CD4-positive, alpha-beta memory T cell (primary cell): ENCODE measurements at places on chromosomes 2 and 18.

DNA sequence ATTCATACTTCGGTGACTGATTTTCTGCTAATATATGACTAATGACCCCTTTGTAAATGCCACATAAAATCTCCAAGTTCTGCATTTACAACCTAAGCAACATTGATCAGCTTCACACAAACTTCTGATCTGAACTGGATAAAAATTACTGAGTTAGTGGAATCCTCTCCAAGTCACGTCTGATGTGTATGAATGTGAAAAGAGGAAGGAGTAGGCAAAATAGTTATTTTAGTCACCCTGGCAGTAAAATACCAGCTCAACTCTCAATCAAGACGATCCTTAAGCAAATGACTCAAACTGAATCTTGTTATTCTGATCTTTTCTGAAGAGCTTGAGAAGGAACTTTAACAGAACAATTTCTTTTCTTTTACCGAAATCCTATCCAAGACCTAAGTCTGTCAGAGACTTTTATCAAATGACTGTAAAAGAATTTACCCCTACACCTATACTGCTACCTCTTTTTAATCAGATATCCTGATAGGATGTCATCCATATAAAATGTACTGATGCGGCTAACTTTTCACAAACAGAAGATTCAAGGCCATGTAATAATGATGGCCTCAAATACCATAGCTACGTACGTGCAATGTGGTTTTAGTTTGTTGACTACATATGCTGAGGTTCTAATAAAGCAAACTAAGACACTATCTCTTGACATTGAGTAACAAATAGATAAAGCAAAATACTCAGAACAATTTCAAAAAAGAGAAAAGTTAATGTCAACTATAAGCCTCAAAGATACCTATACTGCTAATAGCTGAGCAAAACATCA, 23.7 kb downstream of the CUL3 start:
- DNase-seq, result no peak

- DNase-seq, result no peak
Observed at GRCh38 chr18:4093676-4094075, 361.4 kb downstream of the DLGAP1 start.

DNA sequence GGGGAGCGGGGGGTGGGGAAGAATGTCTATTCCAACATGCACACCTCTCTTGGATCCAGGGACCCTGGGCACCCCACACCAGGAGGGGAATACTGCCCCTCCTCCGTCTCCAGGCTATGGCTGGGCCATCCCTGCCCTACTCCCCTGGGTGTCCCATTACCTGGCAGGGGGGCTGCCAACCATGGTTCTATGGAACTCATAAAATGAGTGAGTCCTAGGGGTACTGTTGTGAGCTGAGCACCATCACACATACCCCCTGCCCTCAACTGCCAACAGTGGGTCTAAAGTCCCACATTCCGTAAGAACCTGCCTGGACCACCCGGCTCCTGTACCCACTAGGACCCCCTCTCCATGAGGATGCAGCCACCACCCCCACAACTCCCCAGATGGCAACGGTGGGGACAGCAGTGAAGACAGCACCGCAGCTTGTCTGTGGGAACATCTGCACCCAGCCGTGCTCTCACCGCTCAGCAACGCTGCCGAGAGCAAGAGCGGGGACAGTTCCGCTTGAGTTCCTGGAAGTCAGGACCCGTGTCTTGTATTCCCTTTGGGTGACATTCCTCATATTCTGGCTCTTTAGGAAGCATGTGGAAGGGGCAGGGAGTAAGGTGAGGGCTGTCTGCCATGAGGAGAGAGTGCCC, 41.5 kb downstream of the BIN1 start:
- no peak for DNase-seq

GRCh38 chr2:113918229-113918628, 28.3 kb downstream of the ACTR3 start:
- no peak for DNase-seq

DNA sequence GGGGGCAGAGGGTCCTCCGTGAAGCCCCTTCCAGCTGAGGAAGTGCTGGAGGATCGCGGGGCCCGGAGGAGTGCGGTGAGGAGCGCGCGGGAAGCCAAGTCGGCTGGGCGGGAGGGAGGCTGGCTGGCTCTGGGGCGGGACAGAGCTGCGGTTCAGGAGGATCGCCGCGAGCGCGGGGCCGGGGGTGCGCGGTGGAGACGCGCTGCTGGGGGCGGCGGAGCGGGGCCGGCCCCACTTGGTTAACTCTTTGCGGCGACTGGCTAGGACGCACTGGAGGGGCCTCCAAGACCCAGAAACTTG, 464 bp downstream of the CYBRD1 start:
- DNase-seq, result no peak

DNA sequence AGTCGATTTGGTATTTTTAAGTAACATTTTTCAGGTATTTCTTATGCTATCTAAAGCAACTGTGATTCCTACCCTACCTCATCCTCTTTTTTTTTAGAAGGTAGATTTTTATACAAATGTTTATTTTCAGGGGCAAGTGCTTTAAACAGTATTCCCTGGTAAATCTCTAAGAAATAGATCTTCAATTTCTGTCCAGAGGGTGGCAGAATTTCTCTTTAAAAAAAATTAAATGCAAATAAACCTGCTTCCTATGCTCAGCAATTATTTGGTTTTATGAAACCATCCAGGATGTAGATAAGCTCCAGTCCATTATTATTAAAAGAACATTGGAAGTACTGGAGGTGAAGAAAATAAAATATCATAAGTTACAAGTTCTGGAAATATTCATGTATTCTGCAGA, 191.9 kb downstream of the MYO3B start:
- no peak for DNase-seq

- no peak for DNase-seq
Observed at GRCh38 chr2:10514273-10514672, 66.1 kb upstream of the ODC1 start.

- DNase-seq, result no peak
Observed at GRCh38 chr18:77220726-77221125, 28.9 kb upstream of the GALR1 start.

GRCh38 chr2:54652540-54652939, 70.9 kb upstream of the EML6 start:
- DNase-seq, result no peak

- no peak for DNase-seq
Observed at GRCh38 chr2:39725401-39725800, 53.7 kb downstream of the THUMPD2 start.

- no peak for DNase-seq
Observed at GRCh38 chr18:210733-211132, 52.4 kb downstream of the USP14 start.

GRCh38 chr18:41593171-41593675, 361.8 kb upstream of the PIK3C3 start:
- no peak for DNase-seq

DNA sequence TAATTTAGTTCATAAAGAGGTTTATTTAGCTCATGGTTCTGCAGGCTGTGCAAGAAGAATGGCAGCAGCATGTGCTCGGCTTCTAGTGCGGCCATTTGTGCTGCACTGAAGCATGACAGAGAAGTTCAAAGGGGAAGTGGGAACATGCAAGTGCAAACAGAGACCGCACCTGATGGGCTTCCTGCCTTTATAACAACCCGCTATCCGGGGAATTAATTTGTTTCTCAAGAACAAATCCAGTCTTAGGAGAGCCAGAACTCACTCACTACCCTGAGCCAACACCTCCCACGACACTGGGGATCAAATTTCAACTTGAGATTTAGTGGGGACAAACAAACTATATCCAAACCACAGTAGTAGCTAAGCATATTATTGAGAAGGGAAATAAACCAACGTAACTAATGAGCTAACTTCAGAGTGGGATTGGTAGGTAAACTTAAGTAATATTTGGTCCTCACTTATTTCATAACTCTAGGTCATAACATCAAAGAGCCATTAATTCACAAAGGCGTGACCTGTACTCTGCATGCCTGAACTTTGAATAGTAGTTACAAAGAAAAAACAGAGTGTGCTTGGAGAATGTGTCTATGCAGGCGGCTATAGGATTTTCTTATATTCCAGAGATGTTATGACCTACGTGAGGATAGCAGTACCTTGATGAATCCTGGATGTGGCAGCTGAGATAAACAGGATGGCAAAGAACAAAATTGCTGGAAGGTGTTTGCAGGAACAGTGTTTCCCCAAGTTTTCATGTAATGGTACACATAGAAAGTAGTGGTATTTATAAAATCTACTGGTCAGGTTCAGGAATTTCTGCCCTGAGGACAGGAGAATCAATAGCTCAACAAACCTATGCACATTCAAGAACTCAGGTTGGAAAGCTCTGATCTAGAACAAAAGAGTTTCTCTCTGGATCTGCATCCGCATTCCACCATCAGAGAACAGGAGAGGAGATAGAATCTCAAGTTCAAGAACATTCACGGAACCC, 845.9 kb upstream of the ID2 start:
- DNase-seq, result no peak

DNA sequence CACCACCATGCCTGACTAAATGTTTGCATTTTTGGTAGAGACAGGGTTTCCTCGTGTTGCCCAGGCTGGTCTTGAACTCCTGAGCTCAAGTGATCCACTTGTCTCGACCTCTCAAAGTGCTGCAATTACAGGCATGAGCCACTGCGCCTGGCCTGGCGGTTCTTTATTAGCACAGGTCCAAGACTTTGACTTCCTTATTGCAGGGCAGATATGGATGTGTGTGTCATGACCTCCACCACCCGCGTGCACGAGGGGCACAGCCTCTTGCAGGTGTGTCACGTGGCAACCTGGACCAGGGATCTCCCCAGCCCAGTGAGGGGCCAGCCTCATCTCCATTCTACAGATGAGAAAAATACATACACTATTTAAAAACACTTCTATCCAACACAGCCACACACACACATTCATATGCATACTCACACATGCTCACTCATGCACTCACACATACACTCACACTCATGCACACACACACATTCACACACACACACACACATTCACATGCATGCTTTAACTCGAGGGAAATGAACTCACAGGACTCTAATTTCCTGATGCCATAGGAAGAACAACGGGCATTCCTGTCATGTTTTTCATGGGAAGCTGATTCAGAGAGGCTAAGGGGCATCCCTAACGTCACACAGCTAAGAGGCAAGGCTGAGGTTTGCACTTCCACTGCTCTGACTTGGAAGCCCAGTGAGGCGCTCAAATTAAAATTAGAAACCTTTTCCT, 38.8 kb downstream of the RRM2 start:
- DNase-seq, result no peak

DNA sequence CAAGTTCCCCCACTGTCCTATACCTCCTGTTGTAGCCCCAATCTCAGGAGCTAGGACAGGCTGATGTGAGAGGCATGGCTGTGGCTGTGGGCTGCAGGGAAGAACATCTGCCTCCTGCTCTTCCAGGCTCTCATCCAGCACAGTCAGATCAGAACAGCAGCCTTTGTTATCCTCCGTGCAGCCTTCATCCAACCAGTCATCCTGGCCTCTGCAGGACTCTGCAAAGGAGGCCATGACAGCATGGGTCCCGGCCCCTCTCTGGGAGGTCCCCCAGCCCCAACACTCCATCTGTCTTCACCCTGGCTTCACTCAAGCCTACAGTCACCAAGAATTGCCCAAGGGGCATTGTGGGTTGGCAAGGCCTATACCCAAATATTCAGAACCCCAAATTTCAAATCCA, 223.2 kb upstream of the COPS8 start:
- DNase-seq, result no peak

DNA sequence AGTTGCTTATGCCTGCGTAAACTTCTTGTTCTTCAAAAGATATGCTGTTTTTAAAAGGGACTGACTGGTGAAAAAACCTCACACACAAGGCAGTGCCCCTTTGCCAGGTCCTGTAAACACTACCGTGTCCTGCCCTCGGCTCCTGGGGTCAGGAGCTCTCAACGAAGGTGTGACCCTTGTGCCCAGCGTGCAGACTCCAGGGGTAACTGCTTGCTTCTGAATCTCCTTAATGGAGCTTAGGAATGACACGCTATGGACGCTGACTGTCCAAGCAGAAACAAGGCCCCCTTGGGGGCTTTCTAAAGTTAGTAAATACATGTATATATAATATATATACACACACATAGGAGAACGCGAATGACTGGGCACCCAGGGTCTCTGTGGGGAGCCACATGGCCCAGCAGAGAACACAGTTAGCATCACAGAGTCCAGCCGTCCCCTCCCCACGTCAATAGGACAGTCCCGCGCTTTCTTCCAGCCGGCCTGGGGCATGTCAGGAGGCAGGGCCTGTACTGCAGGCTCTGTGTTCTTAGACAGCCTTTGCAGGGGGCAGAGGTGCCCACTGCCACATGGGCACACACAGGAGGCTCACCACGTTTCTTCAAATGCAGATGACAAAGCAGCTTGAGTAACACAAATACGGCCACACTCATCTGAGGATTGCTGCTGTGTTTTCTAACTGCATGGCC, 96.1 kb downstream of the HDAC4 start:
- no peak for DNase-seq

DNA sequence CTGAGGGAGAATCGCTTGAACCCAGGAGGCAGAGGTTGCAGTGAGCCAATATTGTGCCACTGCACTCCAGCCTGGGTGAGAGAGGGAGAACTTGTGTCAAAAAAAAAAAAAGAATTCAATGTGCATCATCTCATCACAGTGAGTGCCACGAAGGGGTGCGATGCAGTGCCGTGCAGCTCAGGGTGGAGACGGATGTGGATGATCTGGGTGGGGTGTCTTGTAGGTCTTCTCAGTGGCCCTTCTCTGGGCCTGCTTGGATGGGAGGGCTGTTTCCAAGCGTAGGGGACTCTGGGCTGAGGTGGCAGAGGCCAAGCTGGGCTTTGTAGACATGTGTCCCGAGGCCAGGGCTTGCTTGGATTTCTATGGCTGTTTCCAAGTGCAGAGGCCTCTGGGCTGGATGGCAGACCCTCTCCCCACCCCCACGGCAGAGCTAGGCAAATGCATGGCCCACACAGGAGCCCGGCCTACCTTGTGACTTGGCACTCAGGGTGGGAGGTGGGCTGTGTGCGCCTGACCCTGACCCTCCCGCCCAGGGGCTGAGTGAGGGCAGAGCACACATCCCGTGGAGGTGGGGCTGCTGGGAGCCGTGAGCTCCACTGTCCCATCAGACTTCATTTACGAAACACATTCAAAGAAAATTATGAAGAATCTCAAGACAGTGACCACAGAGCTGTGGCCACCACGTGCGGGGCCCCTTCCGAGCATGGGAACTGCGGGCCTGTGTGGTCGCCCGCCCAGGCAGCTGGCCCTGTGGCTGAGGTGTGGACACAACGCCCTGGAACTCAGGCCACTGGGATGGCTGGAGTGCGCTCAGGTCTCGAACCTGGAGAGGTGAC, 76.4 kb downstream of the ASB1 start:
- DNase-seq, result no peak
